ENCODE measurements at places on chromosomes 2 and 18. TPM values are rescaled to one million over a fixed set of nuclear protein-coding genes. Genes with fewer than 3 reads are reported as not detected.

- H3K4me3 ChIP-seq: no peak overlapping the region
- H3K27ac ChIP-seq: no peak overlapping the region
- H3K36me3 ChIP-seq: no peaks in the 10 kb centered on the region
- H3K27me3 ChIP-seq: no peaks in the 10 kb centered on the region
- DNase-seq: no peak
Measured at GRCh38 chr2:145739681-145740080, 1219.8 kb upstream of the ZEB2 start.

DNA sequence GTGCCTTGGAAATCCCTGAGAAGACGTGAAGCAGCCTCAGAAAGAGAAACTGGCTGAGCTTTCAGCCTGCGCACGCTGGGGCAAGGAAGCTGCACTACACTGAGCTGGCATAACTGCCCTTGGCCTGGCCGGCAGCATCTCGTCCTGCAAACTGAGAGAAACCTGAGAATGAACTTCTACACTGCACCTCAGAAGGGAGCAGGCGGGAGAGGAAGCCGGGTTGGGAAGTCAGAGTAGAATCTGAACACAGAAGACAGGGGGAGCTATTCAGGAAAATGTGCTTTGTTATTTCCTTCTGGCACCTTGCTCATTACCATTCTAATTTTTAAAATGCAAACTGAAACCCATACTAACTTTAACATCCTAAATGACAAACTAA, 70.9 kb downstream of the ZEB2 start:
- no peak overlapping the region for H3K4me3 ChIP-seq
- peak; percentile 84 for DNase-seq
- H3K36me3 ChIP-seq: no peaks in the 10 kb centered on the region
- peaks cover 49% of the 10 kb centered on the region for H3K4me1 ChIP-seq

DNA sequence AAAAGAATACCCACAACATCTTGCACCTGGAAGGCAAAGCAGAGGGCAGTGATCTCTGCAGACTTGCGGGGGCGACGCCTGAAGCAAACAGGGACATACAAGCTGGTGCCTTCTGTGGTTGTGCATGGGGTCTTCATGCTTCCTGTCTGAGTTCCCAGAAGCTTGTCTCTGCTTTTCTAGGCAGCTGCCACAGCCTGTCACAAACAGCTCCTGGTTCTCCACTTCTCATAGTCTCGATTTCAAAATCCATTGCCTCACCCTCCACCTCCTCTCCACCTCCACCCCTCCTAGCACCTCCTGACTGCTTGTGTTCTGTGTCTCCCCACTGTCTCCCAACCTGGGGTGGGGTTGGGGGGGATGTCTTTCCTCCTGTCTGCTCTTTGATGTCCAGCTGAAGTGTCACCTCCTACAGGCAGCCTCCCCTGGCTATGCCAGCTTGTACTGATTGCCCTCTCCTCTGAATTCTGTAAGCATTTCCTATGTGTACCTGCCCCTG, 1.7 kb upstream of the PROC start:
- H3K4me1 ChIP-seq: peaks cover 4% of the 10 kb centered on the region
- H3K27ac ChIP-seq: no peak overlapping the region
- H3K27me3 ChIP-seq: peaks cover 44% of the 10 kb centered on the region
- peak overlapping the region; percentile 66 for H3K4me3 ChIP-seq
- no peak for DNase-seq
- no peaks in the 10 kb centered on the region for H3K36me3 ChIP-seq

Gene HOXD3
- not detected for total RNA-seq

Gene RNU2-63P
- not detected for total RNA-seq

Gene DOK6
- 0.35 TPM for total RNA-seq

DNA sequence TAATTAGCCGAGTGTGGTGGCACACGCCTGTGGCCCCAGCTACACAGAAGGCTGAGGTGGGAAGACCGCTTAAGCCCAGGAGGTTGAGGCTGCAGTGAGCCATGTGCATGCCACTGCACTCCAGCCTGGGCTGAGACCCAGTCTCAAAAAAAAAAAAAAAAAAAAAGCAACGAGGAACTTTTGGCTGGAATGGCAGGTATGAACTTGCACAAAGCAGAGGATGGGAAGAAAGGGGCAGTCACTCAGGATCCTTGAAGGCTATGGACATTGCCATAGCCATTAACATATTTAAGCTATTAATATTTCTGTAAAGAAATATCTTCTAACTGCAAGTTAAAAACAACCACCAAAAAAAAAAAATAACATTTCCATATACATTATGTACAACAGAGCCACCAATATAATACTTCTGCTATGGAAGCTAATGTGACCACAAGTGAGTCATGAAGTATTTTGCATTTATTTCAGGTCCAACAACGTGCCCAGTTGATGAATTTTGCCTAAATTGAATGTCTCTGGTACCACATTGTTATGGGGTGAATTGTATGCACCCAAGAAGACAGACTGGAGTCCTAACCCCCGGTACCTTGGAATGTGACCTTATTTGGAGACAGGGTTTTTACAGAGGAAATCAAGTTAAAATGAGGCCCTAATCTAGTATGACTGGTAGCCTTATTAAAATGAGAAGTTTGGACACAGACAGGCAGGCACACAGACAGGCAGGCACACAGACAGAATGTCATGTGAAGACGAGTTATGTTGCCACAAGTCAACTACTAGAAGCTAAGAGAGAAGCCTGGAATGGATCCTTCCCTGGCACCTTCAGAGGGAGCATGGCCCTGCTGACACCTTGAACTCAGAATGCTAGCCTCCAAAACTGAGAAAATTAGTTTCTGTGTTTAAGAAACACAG, 102.8 kb downstream of the RBMS1 start:
- no peaks in the 10 kb centered on the region for H3K27me3 ChIP-seq
- H3K4me1 ChIP-seq: peaks cover 56% of the 10 kb centered on the region
- no peak for DNase-seq
